ENCODE measurements at places on chromosomes 13 and 19.
A peak's percentile ranks its signal among the peaks of the same experiment; 100 is the strongest.

- H3K4me1 ChIP-seq = peaks cover 4% of the 10 kb centered on the region
- H3K27ac ChIP-seq = no peak overlapping the region
- DNase-seq = no peak
- no peaks in the 10 kb centered on the region for H3K36me3 ChIP-seq
- no peaks in the 10 kb centered on the region for H3K27me3 ChIP-seq
Measured at GRCh38 chr13:23637829-23638228, 67.6 kb downstream of the TNFRSF19 start.

GRCh38 chr19:57935731-57936130 lies 529 bp upstream of the ZNF418 start:
- H3K4me3 ChIP-seq = no peak overlapping the region
- no peak for DNase-seq
- H3K27ac ChIP-seq = no peak overlapping the region
- no peaks in the 10 kb centered on the region for H3K4me1 ChIP-seq
- no peaks in the 10 kb centered on the region for H3K27me3 ChIP-seq

- H3K27me3 ChIP-seq = no peaks in the 10 kb centered on the region
- no peak overlapping the region for H3K27ac ChIP-seq
- no peaks in the 10 kb centered on the region for H3K4me1 ChIP-seq
- DNase-seq = no peak
- H3K4me3 ChIP-seq = no peak overlapping the region
Measured at GRCh38 chr13:57375876-57376275, 208.9 kb downstream of the PRR20E start.

GRCh38 chr19:17404621-17405249 lies 695 bp downstream of the BST2 start:
- peak overlapping the region; percentile 37 for H3K4me3 ChIP-seq
- peak overlapping the region; percentile 91 for H3K27ac ChIP-seq
- H3K27me3 ChIP-seq = peaks cover 8% of the 10 kb centered on the region
- peaks cover 38% of the 10 kb centered on the region for H3K4me1 ChIP-seq

DNA sequence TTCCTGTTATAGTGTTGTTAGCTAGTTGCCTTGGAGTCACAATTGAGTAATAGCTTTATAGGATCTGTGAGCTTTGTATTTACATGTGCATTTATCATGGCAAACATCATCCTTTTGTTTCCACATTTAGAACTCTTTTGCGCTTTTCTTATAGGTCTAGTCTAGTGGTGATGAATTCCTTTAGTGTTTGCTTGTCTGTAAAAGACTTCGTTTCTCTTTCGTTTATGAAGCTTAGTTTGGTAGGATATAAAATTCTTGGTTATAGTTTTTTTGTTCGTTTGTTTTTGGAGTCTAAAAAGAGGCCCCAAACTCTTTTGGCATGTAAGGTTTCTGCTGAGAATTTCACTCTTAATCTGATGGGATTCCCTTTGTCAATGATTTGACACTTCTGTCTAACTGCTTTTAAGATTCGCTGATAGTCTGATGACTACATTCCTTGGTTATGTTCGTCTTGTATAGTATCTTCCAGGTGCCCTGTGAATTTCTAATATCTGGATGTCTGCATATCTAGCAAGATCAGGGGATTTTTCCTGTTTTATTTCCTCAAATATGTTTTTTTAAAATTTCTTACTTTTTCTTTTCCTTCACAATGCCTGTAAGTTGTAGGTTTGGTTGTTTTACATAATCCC lies 20.2 kb downstream of the DNAJC3 start:
- no peaks in the 10 kb centered on the region for H3K36me3 ChIP-seq
- peaks cover 20% of the 10 kb centered on the region for H3K4me1 ChIP-seq
- H3K27ac ChIP-seq = no peak overlapping the region
- DNase-seq = no peak
- H3K4me3 ChIP-seq = no peak overlapping the region
- no peaks in the 10 kb centered on the region for H3K27me3 ChIP-seq

DNA sequence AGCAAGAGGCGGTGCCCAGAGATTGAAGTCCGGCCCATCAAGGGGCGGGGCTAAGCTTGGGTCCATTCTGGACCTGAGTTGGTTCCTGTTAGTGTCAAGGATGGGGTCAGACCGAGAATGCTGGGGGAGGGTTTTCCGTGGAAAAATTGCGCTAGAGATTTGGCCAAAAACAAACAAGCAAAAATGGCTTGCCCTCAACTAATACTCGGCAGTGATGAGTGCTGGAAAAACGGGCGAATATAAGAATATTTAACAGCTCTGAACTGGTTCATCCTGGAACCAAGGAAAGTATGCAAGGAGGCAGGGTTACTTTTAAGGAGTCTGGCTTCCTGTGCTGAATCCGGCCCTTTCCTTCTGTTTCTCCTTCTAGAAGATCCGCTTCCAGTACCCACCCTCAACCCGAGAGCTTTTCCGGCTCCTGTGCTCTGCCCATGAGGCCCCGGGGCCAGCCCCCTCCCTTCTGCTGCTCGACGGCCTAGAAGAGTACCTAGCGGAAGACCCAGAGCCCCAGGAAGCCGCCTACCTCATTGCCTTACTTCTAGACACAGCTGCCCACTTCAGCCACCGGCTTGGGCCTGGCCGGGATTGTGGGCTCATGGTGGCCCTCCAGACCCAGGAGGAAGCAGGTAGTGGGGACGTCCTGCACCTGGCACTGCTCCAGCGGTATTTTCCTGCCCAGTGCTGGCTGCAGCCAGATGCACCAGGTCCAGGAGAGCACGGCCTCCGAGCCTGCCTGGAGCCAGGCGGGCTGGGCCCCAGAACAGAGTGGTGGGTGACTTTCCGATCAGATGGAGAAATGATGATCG lies 880 bp downstream of the SWSAP1 start:
- peaks cover 60% of the 10 kb centered on the region for H3K4me1 ChIP-seq
- peak overlapping the region; percentile 67 for H3K4me3 ChIP-seq

DNA sequence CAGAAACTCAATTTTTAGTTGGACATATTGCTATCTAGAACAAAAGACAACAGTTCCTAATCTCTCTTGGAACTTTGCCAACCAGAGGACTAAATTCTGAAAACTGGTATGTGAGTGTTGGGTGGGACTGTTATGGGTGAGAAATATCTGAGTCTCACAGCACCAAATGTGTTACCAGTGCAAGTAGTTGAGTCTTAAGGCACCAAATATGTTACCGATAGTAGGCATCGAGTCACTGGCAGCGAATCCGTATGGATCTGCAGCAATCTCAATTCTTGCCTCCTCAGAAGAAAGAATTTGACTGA lies 575.2 kb downstream of the DACH1 start:
- H3K27ac ChIP-seq = peak overlapping the region; percentile 48
- H3K4me3 ChIP-seq = no peak overlapping the region
- no peak for DNase-seq
- H3K27me3 ChIP-seq = no peaks in the 10 kb centered on the region

GRCh38 chr19:10100163-10100785 lies 2.2 kb downstream of the ANGPTL6 start:
- H3K4me3 ChIP-seq = no peak overlapping the region
- no peak for DNase-seq
- H3K27ac ChIP-seq = no peak overlapping the region
- H3K4me1 ChIP-seq = peaks cover 18% of the 10 kb centered on the region

GRCh38 chr19:30666301-30666803 lies 294.2 kb downstream of the ZNF536 start:
- DNase-seq = peak; percentile 71
- H3K27me3 ChIP-seq = peaks cover 40% of the 10 kb centered on the region
- H3K27ac ChIP-seq = no peak overlapping the region
- no peak overlapping the region for H3K4me3 ChIP-seq
- H3K36me3 ChIP-seq = no peaks in the 10 kb centered on the region

DNA sequence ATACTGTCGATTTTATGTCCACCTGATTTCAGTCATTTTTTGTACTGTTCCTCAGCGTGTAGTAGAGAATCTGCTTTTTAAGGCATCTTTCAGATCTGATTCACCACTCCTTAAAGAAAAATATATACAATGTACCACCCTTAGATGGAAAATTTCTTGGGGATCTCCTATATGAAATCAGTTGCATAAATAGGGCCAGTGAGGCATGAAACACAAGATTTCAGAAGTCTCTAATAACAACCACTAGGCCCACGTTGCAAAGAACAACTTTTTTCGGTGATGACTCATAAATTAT lies 1.4 kb downstream of the USP12 start:
- no peaks in the 10 kb centered on the region for H3K27me3 ChIP-seq
- no peak for DNase-seq
- H3K27ac ChIP-seq = no peak overlapping the region

DNA sequence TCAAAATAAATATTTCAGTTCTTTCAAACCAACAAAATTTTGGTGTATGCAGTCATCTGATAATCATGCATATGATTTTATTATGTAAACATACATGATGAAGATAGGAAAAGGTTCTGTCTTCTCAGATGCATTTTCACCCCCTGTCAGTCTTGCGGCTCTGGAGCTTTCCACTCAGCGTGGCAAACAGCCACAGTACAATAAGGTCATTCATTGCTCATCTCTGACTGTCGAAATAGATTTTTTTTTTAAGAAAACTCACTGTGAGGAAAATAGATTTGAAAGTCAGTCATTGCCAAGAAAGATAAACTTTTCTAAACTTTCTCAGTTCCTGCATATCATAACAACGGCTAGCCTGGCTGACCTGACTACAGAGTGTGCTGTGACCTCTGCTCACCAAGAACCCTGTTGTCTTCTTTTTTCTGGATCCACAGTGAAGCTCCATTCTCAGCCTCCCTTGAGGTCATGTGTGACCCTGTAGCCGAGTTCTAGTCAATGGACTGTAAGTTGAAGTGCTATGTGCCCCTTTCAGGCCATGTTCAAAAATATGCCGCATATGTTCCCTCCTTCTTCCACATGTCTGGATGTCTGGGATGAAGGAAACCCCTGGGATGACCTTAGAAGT lies 519.6 kb downstream of the KLF5 start:
- no peaks in the 10 kb centered on the region for H3K36me3 ChIP-seq
- no peak for DNase-seq
- no peaks in the 10 kb centered on the region for H3K4me1 ChIP-seq
- H3K27ac ChIP-seq = no peak overlapping the region
- H3K4me3 ChIP-seq = no peak overlapping the region

DNA sequence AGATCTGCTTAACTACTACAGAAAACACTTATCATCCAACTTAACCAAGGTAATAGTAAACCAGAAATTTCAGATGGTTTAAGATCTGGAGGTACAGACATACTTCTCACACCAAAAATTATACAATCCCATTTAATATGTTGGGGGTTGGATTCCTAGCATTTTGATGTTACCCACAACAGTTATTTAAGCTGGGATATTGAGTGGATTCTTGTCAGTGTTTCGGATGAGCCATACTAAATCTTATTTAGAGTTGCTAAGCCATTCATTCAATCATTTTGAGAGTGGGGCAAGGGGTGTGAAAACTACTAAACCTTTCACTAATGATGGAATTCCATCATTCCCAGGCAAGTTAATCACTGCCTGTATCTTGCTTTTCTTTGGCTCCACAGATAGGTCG lies 40.6 kb downstream of the KATNAL1 start:
- no peaks in the 10 kb centered on the region for H3K27me3 ChIP-seq
- no peak for DNase-seq
- H3K4me3 ChIP-seq = no peak overlapping the region
- H3K4me1 ChIP-seq = no peaks in the 10 kb centered on the region

- H3K27me3 ChIP-seq = no peaks in the 10 kb centered on the region
- peaks cover 9% of the 10 kb centered on the region for H3K36me3 ChIP-seq
- peaks cover 39% of the 10 kb centered on the region for H3K4me1 ChIP-seq
- no peak for DNase-seq
Measured at GRCh38 chr19:40284501-40285352, at the start of gene AKT2. Gene AKT2, minus strand, starts transcription at chr19:40285345. Its CDS starts 20,078 bp downstream, at chr19:40265267.

GRCh38 chr13:51158365-51158764 lies 47.3 kb upstream of the C13orf42 start:
- no peak overlapping the region for H3K4me3 ChIP-seq
- no peak for DNase-seq
- no peaks in the 10 kb centered on the region for H3K36me3 ChIP-seq

DNA sequence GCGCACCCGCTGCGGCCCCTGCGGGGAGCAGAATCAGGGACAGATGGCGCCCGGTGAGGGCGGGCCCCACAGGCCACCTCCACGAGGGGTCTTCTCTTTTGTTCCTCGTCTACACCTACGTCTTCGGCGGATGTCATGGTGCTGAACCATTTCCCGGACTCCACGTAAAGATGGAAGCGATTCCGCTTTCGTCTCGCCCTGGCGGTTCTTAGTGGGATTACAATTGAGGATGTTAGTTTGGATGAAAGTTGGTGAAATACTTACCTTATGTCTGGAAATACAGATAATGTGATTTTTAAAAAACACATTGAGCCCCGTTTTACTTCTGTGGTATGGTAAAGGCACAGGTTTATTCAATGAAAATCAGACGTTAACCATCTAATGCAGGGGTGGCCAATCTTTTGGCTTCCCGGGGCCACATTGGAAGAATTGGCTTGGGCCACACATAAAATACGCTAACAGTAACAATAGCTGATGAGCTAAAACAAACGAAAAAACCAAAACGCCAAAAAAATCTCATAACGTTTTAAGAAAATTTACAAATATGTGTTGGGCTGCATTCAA lies 1.4 kb upstream of the ZMYM5 start:
- DNase-seq = peak; percentile 70
- H3K4me3 ChIP-seq = peak overlapping the region; percentile 95
- no peaks in the 10 kb centered on the region for H3K36me3 ChIP-seq
- peak overlapping the region; percentile 94 for H3K27ac ChIP-seq
- no peaks in the 10 kb centered on the region for H3K27me3 ChIP-seq

DNA sequence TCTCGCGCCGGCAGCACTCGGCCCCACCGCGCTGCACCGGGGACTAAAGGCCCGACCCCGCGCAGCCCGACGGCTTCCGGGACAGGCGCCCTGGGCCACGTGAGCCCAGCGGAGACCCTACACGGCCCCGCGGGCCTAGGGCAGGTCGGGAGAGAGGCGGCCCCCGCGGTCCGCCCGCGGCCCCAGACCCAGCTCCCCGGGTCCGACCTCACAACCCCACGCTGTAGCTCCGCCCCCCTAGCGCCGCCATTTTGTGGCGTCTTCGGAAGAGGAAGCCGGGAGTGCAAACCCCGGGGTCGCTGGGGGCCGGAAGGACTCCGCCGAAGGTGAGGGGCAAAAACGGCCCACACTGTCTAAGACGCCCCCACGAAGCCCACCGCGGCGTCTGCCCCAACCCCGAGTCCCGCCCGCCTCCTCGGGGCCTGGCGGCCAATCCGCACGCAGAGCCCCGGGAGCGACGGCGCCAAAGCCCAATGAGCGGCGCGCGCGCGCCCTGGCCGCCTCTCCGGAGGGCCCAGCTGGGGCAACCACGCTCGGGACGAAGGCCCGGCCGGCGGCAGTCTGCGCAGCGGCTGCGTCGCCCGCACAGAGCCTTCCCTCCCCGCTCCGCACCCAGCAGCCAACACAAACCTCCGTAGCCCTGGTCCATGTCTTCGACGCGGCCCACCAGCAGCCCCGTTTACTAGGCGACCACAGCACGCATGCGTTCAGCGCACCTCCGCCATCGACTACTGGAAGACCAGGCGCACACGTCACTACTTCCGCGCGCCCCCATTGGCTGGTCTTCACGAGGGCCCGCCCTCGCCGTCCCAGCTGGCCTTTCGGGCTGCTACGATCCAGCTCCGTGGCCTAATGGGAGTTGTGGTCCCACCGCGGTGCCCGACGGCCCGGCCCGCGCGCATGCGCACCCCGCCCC lies at the start of gene AKAP8:
Gene AKAP8 (minus strand): TSS at position 705 of the 916 bp plus-strand sequence. CDS start 56 bp downstream, at position 649.
- DNase-seq = peak; percentile 100
- no peaks in the 10 kb centered on the region for H3K36me3 ChIP-seq
- H3K4me3 ChIP-seq = peak within 1 kb of the TSS; percentile 78
- H3K27me3 ChIP-seq = no peaks in the 10 kb centered on the region
- H3K27ac ChIP-seq = peak within 1 kb of the TSS; percentile 100
- peaks cover 41% of the 10 kb centered on the region for H3K4me1 ChIP-seq

All from stomach (tissue), 19 donors.